ENCODE measurements at places on chromosomes 16 and 17.

DNA sequence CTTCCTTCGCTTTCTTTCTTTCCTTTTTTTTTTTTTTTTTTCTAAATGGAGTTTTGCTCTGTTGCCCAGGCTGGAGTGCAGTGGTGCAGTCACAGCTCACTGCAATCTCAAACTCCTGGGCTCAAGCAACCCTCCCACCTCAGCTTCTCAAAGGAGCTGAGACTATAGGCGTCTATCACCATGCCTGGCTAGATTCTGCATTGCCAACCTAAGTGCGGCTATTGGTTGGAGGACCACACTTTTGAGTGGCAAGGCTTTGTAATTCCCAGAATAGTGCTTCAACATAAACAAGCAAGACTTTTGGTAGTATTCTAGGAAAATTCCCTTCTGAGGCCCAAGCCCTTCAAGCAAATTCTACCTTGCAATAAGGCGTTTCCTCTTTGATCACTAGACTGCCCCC, 107.8 kb downstream of the YPEL2 start:
- no peak for DNase-seq

GRCh38 chr17:61343576-61343975, 56.1 kb upstream of the TBX2 start:
- no peak for DNase-seq

DNA sequence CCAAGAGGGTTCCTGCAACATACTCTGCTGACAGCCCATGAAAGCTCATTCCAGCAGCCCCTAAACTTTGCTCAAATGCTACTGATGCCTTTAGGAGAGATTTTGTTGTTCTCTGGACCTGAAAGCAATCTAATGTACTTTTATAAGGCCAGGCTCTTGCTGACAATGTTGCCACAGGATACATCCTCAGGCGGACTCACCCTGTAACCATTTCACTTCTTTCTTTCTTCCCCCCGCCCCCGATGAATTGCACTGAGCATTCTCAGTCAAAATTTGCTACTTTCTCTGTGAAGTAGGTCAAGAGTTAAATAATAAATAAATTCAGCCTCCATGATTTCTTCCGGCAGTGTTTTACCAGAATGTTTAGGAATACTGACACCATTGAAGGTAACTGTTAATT, 1.5 kb downstream of the GAS7 start:
- DNase-seq = no peak

GRCh38 chr16:75320435-75320834, 69.0 kb upstream of the BCAR1 start:
- no peak for DNase-seq

DNA sequence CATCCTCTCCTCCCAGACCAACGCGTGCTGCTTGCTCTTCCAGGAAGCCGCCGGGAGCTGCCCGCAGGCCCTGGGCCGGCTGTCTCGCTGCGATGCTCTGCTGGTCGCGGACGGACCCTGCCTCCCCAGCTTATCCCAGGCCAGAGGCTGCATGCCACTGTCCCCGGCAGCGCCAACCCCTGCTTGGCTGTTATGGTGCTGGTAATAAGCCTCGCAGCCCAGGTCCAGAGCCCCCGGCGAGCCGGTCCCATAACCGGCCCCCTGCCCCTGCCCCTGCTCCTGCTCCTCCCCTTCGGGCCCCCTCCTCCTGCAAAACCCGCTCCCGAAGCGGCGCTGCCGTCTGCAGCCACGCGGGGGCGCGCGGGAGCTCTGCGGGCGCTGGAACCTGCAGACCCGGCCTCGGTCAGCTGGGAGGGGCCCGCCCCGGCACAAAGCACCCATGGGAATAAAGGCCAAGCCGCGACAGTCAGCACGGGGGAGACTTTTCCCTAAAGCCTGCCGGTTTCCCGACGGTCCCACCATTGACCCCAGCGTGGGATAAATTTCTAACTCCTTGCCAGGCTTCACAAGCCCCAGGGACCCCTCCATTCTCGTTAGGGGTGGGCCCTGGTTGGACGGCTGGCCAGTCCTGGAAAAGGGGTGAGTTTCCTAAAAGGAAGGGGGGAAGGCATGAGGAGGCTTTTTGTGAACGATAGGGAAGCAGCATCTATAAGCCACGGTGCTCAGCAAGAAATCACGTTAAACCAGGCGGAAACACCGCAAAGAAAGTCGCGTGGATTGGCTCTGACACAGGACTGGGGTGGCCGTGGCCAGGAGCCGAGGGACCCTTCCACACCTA, 11.2 kb downstream of the ENPP7 start:
- DNase-seq = peak; percentile 72

DNA sequence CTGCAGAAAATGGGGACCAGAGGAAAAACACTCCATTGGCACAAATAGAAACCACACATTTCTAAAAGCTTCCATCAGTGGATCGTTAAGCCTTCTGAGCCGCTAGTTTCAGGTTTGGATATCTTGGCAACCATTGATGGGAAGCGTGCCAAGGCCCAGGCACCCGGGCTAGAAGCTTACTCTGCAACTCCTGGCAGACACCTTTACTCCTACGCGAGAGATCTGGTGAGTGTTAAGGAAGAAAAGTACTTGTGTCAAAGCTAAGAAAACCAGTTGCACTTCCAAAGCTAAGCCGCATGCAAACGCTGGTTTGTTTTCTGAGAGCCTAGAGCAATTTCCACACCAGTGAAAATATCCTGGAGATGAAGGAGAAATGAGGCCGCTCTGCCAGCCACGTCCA, 472.4 kb downstream of the PMP22 start:
- DNase-seq = no peak

DNA sequence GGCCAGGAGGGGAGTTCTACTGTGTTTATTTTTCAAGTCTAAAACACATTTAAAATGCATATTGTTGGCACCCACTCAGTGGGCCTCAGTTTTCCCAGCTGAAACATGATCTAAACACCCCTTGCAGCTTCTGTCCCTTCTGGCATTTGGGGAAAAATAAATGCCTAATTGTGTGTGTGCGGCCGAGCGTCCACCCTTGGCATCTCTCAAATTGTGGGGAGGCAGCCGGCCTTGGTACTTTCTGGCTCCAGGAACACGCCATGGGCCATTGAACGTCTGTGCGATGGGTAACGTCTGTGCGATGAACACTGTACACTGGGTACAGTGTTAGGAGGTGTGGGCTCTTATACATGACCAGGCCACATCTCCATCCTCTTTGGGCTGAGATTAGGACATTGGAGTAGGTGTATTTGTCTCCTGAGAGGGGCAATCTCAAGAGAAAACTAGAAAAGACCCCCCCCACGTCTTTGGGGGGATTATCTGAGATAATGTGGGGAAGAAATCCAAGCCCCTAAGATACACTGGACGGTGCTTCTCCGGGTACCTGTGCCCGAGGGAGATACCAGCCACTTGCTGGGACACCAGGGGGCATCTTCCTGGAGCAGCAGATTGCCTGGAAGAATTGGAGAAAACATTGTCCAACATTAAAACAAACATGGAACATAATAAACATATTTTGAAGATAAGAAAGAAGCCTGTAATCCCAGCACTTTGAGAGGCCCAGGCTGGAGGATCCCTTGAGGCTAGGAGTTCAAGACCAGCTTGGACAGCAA, 54.9 kb downstream of the RAB11FIP4 start:
- DNase-seq = no peak

GRCh38 chr17:7947651-7948050, 15.6 kb downstream of the CNTROB start:
- no peak for DNase-seq

GRCh38 chr17:41190328-41190727, 641 bp downstream of the KRTAP9-1 start:
- DNase-seq = no peak

- DNase-seq = no peak
These were observed 83.7 kb upstream of the ZNF469 start for GRCh38 chr16:88298833-88299745.

DNA sequence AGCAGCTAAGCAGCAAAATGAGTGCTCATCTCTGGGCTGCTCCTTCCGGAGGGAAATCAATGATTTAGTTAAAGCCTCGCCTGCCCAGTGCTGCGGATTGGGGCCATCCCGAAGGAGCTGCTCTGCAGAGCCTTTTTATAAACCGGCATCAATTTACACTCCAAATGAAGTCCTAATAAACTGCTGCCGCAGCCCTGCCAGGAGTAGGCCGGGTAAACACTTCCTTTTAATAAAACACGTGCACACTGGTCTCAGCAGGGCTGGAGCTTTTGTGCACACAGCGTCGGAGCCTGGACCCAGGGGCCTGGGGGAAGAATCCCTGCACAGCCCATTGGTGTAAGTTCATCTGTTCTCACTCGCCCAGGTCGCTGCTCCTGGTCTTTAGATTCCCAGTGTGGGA, 79.6 kb upstream of the HS3ST2 start:
- DNase-seq = no peak

GRCh38 chr16:54508351-54508750, 221.8 kb upstream of the IRX3 start:
- no peak for DNase-seq

- DNase-seq = no peak
These were observed 27.7 kb upstream of the RASD1 start for GRCh38 chr17:17523731-17524490.

DNA sequence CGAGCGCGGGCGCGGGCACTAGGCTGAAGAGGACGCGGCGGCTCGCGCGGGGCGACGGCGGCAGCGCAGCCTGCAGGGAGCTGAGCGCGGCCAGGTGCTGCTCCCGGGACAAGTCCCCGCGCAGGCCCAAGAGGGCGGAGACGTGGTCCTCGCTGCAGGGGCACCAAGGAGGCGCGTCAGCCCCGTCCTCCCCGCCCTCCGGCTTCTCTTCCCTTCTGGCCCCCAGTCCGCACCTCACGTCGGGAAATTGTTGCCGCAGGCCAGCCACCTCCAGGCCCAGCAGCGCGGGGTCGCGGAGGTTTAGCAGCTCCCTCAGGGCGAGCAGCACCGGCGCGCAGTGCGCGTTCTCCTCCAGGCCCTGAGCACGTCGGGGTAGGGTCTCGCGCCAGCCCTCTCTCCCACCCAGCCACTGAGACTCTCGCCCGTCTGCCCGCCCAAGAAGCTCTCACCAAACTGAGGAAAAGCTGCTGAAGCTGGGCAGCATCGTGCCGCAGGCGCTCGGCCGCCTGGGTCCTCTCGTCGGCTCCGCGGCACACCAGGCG, 761 bp upstream of the MATCAP1 start:
- no peak for DNase-seq

GRCh38 chr17:44389723-44390202, 314 bp upstream of the ITGA2B start:
- no peak for DNase-seq

DNA sequence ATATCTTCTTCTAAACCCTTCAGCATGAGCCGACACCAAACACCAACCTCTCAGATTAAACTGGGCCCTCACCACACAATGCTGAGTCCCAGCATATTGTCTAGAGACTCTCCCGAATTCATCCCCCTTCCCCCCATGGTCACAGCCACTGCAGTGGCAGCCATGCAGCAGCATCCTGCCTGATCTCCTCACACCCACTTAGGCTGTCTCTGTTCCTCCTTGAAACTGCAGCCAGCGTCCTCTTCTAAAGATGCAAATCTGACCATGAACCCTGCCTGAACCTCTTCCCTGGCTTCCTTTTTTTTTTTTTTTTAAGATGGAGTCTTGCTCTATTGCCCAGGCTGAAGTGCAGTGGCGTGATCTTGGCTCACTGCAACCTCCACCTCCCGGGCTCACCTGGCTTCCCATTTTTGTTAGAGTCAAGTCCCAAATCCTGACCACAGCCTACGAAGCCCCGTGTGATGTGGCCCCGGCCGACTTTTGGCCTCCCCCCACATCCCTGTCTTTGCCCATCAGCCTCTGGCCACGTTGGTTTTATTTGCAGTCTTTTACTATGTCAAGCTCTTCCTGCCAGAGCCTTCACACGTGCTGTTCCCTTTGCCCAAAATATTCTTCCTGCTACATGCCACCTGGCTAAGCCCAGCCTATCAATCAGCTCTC, 2.8 kb downstream of the FA2H start:
- no peak for DNase-seq

- no peak for DNase-seq
These were observed 9.0 kb upstream of the ITGAE start for GRCh38 chr17:3810019-3810418.

DNA sequence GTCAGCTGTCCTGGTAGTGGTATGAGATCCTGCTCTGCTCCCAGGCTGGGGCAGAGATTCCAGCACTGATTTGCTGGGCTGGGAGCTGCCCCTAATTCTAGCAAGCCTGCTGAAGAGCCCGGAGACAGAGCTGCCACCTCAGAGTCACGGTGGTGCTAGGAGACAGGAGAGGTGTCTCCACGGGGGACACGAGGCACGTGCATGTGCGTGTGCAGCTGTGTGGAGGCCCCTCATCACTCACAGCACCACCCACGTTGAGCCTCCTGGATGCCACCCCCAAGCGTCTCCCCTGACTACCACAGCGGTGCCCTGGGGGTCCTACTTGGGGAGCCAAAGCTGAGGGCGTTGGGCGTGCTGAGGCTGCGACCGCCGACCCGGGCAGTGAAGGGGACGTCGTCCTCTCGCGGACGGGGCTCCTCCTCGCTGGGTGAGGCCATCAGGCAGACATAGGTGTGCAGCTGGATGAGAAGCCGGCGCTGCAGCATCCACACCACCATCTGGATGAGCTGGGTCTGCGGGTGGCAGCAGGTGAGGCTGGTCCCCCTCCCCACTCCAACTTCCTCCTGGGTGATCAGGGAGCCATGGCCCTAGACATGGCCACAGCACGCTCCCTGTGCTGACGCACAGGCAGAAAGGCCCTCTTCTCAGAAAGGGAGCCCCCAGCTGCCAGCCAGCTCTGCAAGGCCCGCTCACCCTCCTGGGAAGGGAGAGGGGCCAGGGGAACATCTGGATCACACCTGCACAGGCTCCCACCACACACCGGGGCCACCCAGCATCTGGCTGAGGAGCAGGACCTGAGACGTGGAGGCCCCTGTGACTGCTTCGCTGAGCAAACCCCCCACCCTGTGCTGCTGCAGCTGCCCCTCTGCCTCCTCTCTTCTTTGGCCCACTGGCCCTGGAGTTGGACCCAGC, 11.6 kb downstream of the MPG start:
- no peak for DNase-seq

GRCh38 chr17:3827124-3827773, 18.8 kb downstream of the NCBP3 start:
- DNase-seq = peak; percentile 44

DNA sequence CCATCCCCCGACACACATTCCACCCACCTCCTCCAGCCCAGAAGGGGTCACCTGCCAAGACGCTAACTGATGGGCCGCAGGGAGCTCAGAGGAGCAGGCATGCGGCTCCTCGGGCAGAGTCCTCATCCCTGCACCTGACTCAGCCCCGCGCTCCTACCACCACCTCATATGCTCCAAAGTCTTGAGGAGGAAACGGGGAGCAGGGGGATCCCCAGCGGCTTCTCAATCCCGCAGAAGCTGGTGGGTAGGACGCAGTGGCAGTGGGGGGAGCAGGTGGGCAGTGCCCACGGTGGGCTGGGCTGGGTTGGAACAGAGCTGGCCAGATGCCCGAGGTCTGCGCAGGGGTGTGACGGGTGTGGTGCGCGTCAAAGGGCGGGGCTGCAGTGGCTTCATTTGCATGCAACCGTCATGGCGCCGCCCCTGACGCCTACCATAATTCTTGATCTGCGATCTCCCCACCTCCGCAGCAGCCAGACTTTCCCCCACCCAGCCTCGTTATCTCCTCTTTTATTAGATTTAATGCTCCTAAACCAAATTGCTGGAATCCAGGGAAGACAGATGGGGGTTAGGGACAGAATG, 39.0 kb upstream of the EMP2 start:
- peak; percentile 20 for DNase-seq

GRCh38 chr16:86430814-86431213, 79.5 kb upstream of the FOXF1 start:
- DNase-seq = no peak

All from T-helper 2 cell treated with Interferon-gamma antibody and Interleukin-4, amounts not matched to agents 5 μg/mL and 100 μg/mL, for 36 hours (primary cell).